ENCODE measurements at places on chromosomes 4 and X. TPM values are rescaled to one million over a fixed set of nuclear protein-coding genes. Genes with fewer than 3 reads are reported as not detected.

The MAML3 gene
- total RNA-seq, result 14.2 TPM

The GLRA2 gene
- total RNA-seq, result not detected

The CFI gene
- 13.7 TPM for total RNA-seq

The OTUD6A gene
- total RNA-seq, result not detected

The PDE5A gene
- total RNA-seq, result 3.0 TPM

The PPEF2 gene
- total RNA-seq, result not detected

The FAM184B gene
- 0.19 TPM for total RNA-seq

The COL4A5 gene
- total RNA-seq, result 9.9 TPM

DNA sequence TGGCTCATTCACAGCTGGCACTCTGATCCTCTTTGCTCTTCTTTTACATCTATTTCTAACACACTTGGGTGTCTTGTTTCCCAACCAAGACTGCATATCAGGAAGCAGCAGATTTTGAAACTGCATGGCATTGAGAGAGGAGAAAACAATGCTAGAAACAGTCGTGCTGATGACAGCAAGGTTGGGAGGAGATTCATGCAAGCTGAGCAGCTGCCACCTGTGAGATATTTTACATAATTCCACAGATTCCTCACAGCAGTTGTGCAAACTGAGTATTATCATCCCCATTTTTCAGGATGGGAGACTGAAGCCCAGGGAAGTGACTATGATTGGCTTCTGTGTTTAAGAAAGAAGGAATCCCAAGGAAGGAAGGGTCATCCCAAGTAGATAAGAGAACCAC, 105.0 kb downstream of the SLC2A9 start:
- no peak for DNase-seq

GRCh38 chr4:68176500-68176899, 46.8 kb upstream of the TMPRSS11F start:
- no peak for DNase-seq

- DNase-seq, result no peak
Observed at GRCh38 chr4:66451741-66452140, 781.5 kb upstream of the EPHA5 start.

DNA sequence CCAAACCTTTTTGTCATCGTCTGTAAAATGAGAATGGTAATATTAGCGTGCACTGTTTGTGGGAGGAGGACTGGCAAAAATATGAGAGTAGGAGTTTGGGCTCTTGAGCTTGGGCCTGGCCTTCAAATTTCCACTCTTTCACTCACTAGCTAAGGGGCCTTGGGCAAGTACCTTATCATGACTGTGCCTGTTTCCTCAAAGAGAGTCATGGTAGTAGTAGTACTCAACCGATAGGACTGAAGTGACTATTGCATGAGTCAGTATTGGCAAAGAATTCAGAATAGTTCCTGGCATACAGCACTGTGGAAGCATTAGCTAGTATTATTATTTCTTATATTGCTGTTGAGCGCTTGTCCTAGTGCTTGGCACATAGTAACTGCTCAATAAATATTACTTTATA, 16.0 kb upstream of the RBM3 start:
- DNase-seq, result no peak

DNA sequence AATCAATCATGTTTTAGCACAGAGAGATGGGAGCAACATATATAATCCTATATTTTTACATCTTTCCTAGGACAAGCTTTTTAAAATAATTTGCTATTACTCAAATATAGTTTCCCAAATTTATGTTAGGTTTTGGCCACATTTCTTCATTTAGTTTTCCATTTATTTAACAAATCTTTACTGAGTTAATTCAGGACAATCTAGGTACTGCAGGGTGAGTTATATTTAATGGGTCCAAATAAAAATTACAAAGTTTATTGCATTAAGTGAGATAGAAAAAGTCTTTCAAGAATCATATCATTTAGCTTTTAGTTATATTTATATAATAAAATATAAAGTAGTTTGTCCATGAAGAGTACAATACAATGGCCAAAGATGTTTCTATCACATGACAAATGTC, 269.2 kb downstream of the EPHA5 start:
- DNase-seq, result no peak

- DNase-seq, result no peak
Observed at GRCh38 chr4:185341377-185341776, 54.3 kb downstream of the LRP2BP start.

GRCh38 chrX:130300010-130300282, 31.2 kb upstream of the ZNF280C start:
- DNase-seq, result no peak

DNA sequence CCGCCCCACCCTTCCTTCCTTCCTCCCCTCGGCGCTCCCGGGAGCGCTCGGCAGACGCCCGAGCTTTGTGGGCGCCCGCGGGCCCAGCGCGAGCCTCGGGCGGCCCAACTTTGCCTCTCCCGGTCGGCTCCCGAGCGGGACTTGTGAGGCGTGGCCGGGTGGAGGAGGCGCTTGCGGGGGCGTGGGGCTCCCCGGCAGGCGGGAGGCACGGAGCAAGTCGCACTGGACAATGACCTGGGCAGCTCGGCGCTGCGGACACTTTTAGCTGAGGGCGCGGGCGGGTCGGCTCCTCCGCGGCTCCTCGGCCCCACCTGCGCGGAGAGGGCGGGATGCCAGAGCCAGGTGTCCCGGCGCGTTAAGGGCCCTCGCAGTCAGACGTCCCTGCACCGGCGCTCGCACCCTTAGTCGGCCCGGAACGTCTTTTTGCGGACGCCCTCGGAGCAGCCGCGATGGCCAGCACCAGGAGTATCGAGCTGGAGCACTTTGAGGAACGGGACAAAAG, 385 bp downstream of the DCLK2 start:
- no peak for DNase-seq

DNA sequence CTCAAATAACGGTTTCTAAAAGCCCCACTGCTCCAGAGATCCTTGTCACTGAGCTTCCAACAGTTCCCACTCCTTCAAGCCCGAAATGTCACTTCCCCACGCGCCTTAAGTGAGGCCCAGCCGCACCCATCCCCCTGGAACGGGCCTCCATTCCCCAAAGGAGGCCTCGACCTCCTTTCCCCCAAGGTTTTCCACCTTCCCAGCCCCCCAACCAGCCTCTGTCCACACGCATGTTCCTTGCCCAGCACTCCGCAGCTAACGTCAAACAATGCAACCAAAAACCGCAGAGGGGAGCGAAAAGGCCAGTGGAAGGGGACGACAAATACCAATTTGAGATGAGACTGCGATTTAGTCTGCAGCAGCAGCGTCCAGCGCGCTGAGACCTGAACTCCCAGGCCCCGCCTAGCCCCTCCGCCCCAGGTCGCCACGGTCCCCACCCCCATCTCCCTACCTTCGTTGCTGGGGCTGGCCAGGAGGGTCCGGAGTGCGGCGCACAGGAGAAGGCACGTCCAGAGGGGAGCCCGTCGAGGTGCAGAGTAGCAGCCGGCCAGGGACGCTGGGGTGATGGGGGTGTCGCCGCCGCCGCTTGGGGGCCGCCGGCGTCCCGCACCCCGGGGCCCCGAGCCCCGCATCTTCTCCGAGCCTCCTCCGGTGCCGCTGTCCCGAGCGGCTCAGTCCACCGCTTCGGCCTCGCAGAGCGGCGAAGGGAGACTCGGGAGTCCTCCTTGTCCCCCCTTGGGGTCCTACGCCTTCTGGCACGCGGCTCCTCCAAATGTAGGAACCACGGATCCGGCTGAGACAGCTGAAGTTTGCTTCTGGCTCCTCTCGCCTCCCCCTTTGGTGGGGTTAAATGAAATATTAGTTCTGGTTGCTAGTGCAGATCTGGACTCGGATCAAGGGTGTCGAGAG, 924 bp downstream of the EPHA5 start:
- DNase-seq, result no peak

DNA sequence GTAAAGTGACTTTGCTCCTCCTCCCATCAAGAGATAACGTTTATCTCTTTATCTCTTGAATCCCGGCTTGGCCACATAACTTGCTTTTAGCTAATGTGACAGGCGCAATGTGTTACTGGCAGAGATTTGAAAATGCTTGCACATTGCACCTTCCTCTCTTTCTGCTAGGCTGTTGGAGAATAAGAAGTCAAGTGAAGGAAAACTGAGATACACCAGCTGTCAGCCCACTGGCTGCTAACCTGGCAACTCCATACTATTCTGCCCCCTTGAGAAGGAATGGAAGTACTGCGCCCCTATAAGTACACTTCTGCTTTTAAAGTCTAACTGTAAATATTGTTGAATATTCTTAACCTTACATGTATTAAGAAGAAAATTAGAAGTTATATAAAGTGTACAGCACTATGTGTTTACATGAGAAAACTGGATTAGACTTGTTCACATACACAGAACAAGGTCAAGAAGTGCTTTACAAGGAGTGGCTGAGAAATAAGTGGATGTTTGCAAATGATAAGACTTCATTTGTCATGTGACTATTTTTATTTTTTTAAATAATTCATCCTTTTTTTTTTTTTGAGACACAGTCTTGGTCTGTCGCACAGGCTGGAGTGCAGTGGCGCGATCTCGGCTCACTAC, 424.5 kb upstream of the CTSO start:
- no peak for DNase-seq

DNA sequence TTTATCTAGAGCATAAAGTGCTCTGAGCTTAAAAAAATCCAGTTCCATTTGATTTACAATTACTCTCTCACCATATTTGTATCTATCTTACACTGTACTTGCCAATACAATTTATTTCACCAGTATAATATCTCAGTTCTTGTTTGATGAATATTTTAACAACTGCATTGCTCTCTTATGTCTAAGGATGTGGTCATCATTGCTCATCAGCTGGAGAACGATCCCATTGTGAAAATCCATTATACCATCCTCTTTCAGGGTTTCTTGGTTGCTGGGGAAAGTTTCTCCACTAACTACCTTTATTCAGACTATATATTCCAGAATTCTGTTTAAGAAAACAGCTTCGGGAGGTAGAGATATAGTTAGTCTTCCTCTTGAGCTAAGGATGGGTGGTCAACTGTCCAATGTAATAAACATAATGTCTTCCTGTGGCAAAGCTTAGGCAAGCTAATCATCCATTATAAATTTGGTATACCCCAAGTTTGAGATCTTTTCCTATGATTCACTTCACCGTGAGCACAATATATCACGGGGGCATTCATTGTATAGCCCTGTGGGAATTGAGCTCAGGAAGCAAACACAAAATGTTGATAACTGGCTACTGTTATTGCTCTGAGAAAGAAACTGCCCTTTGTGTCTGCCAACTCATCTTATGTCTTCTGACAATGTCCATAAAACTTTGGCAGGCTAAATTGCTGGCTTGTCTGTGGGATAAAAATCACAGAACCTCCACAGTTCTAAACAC, 2361.9 kb downstream of the ARAP2 start:
- no peak for DNase-seq

- DNase-seq, result no peak
Observed at GRCh38 chr4:61445374-61446063, 245.4 kb downstream of the ADGRL3 start.

- DNase-seq, result no peak
Observed at GRCh38 chr4:72111863-72112262, 80.1 kb downstream of the NPFFR2 start.

DNA sequence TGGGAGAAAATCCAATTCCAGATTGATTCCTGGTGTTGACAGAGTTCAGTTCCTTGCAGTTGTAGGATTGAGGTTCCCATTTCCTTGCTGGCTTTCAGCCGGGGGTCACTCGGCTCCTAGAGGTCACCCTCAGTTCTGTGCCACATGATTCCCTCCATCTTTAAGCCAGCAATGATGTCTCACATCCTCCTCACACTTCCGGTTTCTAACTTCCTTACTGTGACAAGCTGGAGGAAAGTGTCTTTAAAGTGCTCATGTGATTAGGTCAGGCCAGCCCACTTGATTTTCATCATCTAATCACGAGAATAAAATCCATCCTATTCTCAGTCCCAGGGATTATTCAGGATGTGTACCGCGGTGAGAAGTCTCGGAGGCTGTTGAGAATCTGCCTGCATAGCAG, 19.4 kb upstream of the SMIM31 start:
- no peak for DNase-seq

- DNase-seq, result no peak
Observed at GRCh38 chr4:148454835-148455234, 12.6 kb upstream of the NR3C2 start.

GRCh38 chrX:21989384-21989783, 42.7 kb upstream of the PHEX start:
- DNase-seq, result no peak

DNA sequence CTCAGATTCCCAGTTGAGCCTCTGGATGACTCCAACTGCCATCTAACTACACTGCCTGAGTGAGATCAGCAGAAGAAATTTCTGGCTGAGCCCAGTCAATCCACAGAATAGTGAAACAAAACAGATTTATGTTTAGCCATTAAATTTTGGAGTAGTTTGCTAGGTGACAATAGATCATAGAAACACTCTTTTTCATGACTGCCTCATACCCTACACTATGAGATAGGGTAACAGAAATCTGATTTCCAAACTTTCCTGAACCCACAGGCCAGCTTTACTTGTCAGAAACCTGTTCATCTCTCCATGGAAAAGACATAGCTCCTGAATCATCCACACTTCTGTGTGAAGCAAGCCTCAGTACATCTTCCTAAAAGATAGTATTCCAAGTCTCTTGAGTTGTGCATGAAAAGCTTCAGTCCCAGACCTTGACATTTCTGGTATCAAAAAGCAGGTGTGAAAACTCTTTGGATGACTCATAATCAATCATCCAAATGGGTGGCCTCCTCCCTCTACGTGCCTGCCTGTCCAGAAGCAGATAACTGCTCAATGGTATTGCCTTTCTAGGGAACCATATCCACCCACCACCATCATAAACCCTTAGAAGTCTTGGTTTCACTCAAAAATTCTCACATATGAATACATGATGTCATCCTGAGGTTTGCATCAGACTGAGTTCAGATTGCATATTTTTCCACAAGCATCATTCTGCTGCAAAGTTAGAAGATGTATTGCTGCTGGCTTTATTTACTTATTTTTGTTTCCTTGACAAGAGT, 47.5 kb upstream of the RAP2C start:
- no peak for DNase-seq

DNA sequence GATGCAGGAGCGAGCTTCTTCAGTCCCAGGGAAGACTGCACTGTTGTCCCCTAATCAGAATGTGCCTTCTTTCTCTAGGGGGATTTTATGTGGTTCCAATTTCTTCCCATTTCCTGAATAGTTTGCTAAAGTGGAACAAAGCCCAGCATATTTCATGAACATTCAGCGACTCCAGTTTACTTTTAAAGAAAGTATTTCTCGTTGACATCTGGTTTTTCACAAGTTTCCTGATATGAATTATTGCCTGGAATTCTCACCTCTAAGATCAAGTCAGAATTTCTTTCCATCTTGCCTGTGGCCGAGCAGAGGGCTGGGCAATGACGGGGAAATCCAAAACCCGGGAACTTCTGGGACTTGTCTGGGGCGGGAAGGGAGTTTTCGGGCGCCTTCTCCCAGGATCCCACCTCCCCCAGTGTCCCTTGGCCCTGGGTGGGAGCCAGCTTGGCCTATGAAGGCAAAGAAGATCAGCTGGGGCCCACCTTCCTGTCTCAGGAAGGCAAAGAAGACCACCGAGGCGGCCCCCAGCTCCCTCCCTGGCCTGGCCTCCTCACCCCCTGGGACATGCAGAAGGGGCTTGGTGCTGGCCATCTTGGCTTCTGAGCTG, 15.4 kb downstream of the SORCS2 start:
- no peak for DNase-seq

Data from esophagus squamous epithelium (tissue), 5 donors.